CD4-positive, alpha-beta T cell treated with Interleukin-10 for 1 hour (primary cell): ENCODE measurements at places on chromosomes 3 and 15.

GRCh38 chr3:50671331-50671730 is 3.4 kb upstream of the DOCK3 start:
- DNase-seq: no peak

- no peak for DNase-seq
These were observed 22.9 kb downstream of the SMAD6 start for GRCh38 chr15:66724732-66725463.

DNA sequence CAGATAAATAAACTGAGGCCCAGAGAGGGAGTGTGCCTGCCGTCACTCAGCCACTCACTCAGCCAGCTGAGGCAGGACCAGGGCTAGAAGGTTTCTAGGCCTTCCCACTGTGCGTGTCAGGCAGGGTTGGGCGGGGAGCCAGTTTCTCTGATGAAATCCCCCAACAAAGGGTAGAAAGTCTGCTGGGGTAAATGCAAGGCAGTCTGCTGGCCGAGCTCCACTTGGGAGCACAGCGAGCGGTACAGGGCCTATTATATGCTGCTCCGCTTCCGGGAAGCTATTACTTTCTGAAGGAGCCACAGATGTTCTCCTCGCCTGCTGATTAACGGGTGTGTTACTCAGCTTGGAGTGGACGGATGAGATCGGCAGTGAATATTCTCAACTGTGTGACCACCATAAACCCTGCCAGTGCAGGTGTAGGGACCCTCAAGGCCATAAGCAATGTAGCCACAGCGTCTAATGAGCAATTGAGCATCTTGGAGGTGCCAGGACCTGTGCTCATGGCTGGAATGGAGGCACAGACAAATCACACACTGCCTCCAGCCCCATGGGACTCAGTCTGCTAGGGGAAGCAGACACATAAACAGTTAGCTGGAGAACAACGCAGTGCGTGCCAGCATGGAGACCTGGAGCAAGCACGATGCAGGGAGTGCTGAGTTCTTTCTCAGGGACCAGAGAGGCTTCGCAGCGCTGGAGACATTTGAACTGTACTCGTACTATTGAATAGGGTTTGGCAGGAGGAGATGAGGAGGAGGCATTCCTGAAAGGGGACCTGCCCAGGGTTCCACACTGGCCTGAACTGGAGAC is 42.1 kb downstream of the CORO2B start:
- DNase-seq: no peak

DNA sequence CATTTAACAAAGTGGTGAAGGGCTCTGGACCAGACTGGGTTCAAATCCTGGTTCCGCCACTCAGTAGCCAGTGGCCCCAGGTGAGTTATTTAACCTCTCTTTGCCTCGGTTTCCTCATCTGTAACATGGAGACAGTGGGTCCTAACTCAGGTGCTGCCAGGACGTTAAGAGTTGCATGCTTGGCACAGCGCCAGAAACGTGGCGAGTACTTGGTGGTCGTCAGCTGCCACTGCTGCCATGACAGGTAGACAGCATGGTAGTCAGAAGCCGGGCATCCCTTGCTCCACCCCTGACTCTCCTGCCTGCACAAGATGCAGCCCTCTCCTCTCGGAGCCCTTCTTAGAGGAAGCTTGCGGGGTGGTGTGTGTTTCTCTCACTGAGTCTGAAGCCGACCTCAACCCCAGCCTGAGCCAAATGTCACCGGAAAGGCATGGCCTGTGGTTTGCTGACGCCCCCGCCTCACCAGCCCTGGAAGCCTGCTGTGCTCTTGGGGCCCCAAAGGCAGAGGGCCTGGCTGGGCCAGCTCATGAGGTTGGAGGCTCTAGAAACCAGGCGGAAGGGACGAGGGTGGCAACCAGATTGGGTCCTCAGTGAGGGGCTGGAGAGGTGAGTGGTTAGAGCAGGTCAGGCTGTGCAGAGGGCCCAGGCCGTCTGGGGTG is 160.8 kb upstream of the TLE3 start:
- peak; percentile 55 for DNase-seq

- DNase-seq: no peak
These were observed 27.8 kb upstream of the POLG start for GRCh38 chr15:89362203-89363101.

- DNase-seq: no peak
These were observed 135.3 kb downstream of the FNDC3B start for GRCh38 chr3:172174513-172175253.

- DNase-seq: peak; percentile 4
These were observed 7.3 kb downstream of the TRA2B start for GRCh38 chr3:185930393-185931107.

DNA sequence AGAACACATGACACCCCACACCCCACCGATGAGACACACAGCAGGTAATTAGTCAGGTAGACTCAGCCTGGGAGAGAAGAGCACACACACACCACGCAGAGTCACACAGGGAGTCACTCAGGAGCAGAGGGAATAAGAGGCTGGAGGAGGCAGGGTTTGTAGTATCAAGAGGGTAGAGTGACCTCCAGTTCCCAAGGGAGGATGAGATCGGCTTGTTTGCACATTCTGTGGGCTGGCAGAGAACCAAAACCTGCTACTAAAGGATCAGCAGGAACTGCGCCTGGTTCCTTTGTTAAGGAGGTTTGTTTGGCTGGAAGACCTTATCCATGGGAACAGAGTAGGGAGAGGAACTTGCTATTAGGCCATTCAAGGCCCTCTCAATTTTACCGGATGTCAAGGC is 281.4 kb upstream of the SLCO3A1 start:
- DNase-seq: no peak

GRCh38 chr15:39777496-39777895 is 5.1 kb downstream of the FSIP1 start:
- DNase-seq: no peak
